Naive thymus-derived CD4-positive, alpha-beta T cell (primary cell): ENCODE measurements at places on chromosomes 5 and 9.

DNA sequence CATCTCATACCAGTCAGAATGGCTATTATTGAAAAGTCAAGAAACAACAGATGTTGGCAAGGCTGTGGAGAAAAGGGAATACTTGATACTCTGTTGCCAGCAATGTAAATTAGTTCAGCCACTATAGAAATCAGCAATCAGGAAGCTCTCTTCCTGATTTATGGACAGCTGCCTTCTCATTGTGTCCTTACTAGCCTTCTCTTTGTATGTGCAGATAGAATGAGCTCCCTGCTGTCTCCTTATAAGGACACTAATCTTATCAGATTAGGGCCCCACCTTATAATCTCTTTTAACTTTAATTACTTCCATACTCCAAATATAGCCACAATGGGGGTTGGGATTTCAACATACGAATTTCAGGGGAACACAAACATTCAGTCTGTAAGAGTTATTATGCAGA is 38.0 kb downstream of the KCNV2 start:
- no peak for DNase-seq
- no peaks in the 10 kb centered on the region for H3K36me3 ChIP-seq
- no peak overlapping the region for H3K4me3 ChIP-seq
- no peaks in the 10 kb centered on the region for H3K4me1 ChIP-seq

DNA sequence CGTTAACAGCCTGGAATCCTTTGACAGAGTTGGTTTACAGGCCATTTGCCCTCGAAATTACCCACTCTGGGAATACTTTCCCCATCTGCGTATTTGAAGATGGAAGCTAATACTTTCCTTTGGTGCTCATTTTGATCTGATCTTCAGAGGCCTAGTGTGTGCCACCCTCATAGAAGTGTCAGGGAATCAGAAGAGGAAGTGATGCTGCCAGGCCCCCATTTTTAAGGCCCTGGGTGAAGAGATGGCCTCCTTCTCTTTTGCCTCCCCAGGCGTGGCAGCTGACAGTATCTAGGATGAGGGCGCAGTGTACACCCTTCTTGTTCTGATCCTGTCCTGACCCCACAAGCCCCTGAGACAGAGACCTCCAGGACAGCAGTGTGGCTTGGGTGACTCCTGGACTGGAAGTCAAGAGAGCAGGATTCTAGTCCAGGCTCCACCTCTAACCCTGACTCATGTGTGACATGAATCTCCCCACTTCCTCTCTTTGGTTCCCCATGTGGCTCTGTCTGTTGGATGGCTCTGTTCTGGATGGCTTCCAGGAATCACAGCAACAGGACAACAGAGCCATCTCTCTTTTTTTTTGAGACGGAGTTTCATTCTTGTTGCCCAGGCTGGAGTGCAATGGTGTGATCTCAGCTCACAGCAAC is 27.8 kb downstream of the CSF1R start:
- no peak for DNase-seq
- no peaks in the 10 kb centered on the region for H3K4me1 ChIP-seq
- peaks cover 4% of the 10 kb centered on the region for H3K36me3 ChIP-seq
- H3K4me3 ChIP-seq, result no peak overlapping the region
- no peaks in the 10 kb centered on the region for H3K27me3 ChIP-seq

DNA sequence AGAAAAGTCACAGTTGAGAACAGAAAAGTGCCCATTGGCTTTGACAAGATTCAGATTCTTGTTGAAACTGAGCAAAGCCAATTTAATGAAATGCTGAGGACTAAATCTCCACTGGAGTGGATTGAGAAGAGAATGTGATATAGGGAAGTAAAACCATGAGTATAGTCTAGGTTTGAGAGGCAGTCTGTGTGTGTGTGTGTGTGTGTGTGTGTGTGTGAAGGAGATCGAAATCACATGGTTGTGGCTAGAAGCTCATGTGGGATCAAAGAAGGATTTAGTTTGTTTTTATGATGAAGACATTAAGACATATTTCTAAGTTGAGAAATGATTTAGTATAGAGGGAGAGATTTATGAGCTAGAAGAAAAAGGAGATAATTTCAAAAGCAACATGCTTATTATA is 275.7 kb upstream of the DAB2 start:
- H3K4me3 ChIP-seq, result no peak overlapping the region
- H3K27ac ChIP-seq, result no peak overlapping the region
- no peak for DNase-seq
- H3K36me3 ChIP-seq, result no peaks in the 10 kb centered on the region

GRCh38 chr9:76271755-76272154 is 122.5 kb downstream of the RFK start:
- no peaks in the 10 kb centered on the region for H3K36me3 ChIP-seq
- no peaks in the 10 kb centered on the region for H3K27me3 ChIP-seq
- DNase-seq, result no peak
- H3K4me3 ChIP-seq, result no peak overlapping the region
- no peaks in the 10 kb centered on the region for H3K4me1 ChIP-seq

DNA sequence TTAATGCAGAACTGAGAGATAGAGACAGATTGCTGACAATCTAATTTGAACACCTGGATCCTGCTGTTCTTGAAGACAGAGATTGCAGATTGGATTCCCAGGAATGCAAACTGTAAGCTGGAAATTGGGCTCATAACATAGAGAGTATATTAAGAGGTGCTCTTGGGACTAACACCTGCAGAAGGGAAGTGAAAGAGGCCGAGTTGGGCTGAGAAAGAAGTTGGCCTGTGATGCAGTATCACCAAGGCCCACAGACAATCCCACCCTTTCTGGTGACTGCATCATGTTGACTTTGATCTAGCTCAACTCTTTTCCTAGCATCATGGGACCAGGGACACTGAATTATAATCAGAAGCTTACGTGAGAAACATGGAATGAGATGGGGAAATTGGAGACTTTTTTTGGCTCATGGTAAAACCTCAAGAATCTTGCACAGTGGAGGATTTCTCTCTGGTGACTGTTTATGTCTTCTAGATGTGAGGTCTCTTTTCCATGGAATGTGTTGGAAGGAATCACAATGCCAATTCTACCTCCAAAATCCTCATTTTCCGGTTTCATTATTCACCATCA is 36.5 kb upstream of the NUDT12 start:
- H3K27ac ChIP-seq, result no peak overlapping the region
- no peaks in the 10 kb centered on the region for H3K36me3 ChIP-seq
- H3K27me3 ChIP-seq, result no peaks in the 10 kb centered on the region
- no peaks in the 10 kb centered on the region for H3K4me1 ChIP-seq
- DNase-seq, result no peak

- peaks cover 29% of the 10 kb centered on the region for H3K36me3 ChIP-seq
- H3K27ac ChIP-seq, result peak overlapping the region; percentile 84
- H3K4me3 ChIP-seq, result no peak overlapping the region
- no peaks in the 10 kb centered on the region for H3K27me3 ChIP-seq
- no peak for DNase-seq
Measured at GRCh38 chr9:127949827-127950512, 12.3 kb upstream of the DPM2 start.

DNA sequence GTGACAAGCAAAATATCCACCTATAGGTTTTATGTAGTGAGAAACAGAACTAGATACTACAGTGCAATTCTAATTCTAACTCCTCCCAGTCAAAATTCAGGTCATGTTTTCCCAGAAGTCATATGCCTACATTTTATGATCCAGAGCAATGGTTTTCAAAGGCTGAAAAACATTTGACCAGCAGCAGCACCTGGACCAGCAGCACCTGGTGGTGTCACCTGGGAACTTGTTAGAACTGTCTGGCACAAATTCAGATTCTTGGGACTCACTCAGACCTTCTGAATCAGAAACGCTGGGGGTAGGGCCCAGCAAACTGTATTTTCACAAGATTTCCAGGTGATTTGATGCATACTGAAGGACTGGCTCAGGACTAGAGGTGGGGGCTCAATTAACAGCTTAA is 367.7 kb upstream of the RFX3 start:
- DNase-seq, result no peak
- no peaks in the 10 kb centered on the region for H3K27me3 ChIP-seq
- no peak overlapping the region for H3K4me3 ChIP-seq
- H3K4me1 ChIP-seq, result no peaks in the 10 kb centered on the region
- no peaks in the 10 kb centered on the region for H3K36me3 ChIP-seq
- no peak overlapping the region for H3K27ac ChIP-seq

DNA sequence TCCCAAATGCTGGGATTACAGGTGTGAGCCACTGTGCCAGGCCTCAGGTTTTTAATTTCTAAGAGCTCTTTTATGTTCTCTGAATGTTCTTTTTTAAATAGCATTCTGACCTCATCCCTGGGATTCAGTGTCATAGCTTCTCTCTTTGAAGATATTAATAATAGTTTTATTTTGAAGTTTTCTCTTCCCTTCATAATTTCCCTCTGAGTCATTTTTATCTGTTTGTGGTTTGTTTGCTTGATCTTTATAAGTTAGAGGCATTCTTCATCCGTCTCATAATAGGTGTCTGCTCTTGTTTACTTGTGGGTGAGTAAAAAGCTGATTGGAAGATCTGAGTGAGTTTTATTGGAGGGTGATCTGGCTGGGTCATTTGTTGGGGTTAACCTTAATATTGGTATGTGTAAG is 12.5 kb upstream of the MAMDC2 start:
- H3K4me1 ChIP-seq, result no peaks in the 10 kb centered on the region
- H3K27ac ChIP-seq, result no peak overlapping the region
- no peaks in the 10 kb centered on the region for H3K36me3 ChIP-seq
- no peak overlapping the region for H3K4me3 ChIP-seq

GRCh38 chr5:180456792-180457191 is 37.4 kb upstream of the CNOT6 start:
- H3K27ac ChIP-seq, result no peak overlapping the region
- no peak for DNase-seq
- H3K4me1 ChIP-seq, result no peaks in the 10 kb centered on the region

DNA sequence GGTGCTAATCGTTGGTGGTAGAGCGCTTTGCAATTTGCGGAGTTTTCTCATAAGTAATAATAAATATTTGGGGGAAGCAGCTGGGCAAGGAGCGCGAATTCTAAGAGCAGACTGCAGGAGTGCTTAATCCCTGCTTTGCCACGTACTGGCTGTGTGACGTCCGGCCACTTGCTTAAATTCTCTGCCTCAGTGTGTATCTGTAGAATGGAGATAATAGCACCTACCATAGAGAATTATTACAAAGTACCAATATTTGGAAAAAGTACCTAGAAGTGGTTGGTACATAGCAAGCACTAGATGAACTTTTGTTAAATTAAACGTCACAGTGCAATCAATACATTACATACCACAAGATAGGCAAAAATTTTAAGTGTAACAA is 598 bp upstream of the TMED7 start:
- H3K4me3 ChIP-seq, result peak overlapping the region; percentile 93
- peaks cover 2% of the 10 kb centered on the region for H3K36me3 ChIP-seq
- peak overlapping the region; percentile 83 for H3K27ac ChIP-seq
- no peaks in the 10 kb centered on the region for H3K27me3 ChIP-seq
- peaks cover 20% of the 10 kb centered on the region for H3K4me1 ChIP-seq
- DNase-seq, result no peak

- H3K4me3 ChIP-seq, result no peak overlapping the region
- H3K36me3 ChIP-seq, result no peaks in the 10 kb centered on the region
- no peak overlapping the region for H3K27ac ChIP-seq
Measured at GRCh38 chr9:91131433-91131839, 230.3 kb downstream of the AUH start.

- no peak for DNase-seq
- H3K4me3 ChIP-seq, result no peak overlapping the region
- H3K27ac ChIP-seq, result no peak overlapping the region
- no peaks in the 10 kb centered on the region for H3K27me3 ChIP-seq
Measured at GRCh38 chr5:137016783-137017324, 482.3 kb downstream of the SPOCK1 start.

DNA sequence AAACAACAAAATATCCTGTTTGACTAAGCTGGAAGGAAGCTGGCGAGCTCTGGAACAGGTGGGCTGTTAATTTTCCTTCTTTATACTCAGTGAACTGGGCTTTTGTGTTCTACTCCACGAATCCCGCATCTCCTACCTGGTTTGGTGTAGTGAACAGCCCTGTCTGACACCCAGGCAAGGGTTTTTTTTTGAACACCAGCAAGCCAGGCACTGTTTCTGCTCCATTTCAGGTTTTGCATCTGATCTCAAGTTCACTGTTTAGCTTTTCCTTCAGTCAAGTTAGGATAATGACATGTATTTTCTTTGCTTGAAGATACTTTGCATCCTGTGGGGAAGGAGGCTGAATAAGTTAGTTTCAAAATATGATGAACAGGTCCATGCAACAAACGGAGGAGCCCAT is 204.5 kb downstream of the SEMA6A start:
- H3K27me3 ChIP-seq, result no peaks in the 10 kb centered on the region
- no peak overlapping the region for H3K4me3 ChIP-seq
- H3K4me1 ChIP-seq, result no peaks in the 10 kb centered on the region
- no peaks in the 10 kb centered on the region for H3K36me3 ChIP-seq
- no peak overlapping the region for H3K27ac ChIP-seq
- no peak for DNase-seq

GRCh38 chr5:4375640-4376039 is 764.5 kb upstream of the ADAMTS16 start:
- no peak overlapping the region for H3K27ac ChIP-seq
- H3K4me3 ChIP-seq, result no peak overlapping the region
- no peaks in the 10 kb centered on the region for H3K36me3 ChIP-seq

- no peaks in the 10 kb centered on the region for H3K27me3 ChIP-seq
- no peaks in the 10 kb centered on the region for H3K36me3 ChIP-seq
- no peaks in the 10 kb centered on the region for H3K4me1 ChIP-seq
- no peak for DNase-seq
- H3K4me3 ChIP-seq, result no peak overlapping the region
Measured at GRCh38 chr9:70504834-70505233, 90.4 kb upstream of the KLF9 start.

GRCh38 chr9:99607842-99608448 is 213.7 kb upstream of the NR4A3 start:
- no peak overlapping the region for H3K27ac ChIP-seq
- no peaks in the 10 kb centered on the region for H3K4me1 ChIP-seq
- no peak overlapping the region for H3K4me3 ChIP-seq
- no peaks in the 10 kb centered on the region for H3K36me3 ChIP-seq

- no peaks in the 10 kb centered on the region for H3K27me3 ChIP-seq
- H3K27ac ChIP-seq, result no peak overlapping the region
- no peak overlapping the region for H3K4me3 ChIP-seq
- DNase-seq, result no peak
- H3K36me3 ChIP-seq, result no peaks in the 10 kb centered on the region
Measured at GRCh38 chr5:68378204-68378820, 162.8 kb downstream of the PIK3R1 start.

GRCh38 chr5:113232221-113232620 is 202.6 kb downstream of the TSSK1B start:
- no peak overlapping the region for H3K27ac ChIP-seq
- H3K4me3 ChIP-seq, result no peak overlapping the region
- no peaks in the 10 kb centered on the region for H3K27me3 ChIP-seq

GRCh38 chr5:10162468-10162867 is 87.2 kb downstream of the ATPSCKMT start:
- no peaks in the 10 kb centered on the region for H3K36me3 ChIP-seq
- H3K4me3 ChIP-seq, result no peak overlapping the region
- no peak overlapping the region for H3K27ac ChIP-seq
- no peaks in the 10 kb centered on the region for H3K27me3 ChIP-seq
- H3K4me1 ChIP-seq, result no peaks in the 10 kb centered on the region

- H3K27ac ChIP-seq, result no peak overlapping the region
- DNase-seq, result no peak
- H3K4me1 ChIP-seq, result no peaks in the 10 kb centered on the region
- H3K4me3 ChIP-seq, result no peak overlapping the region
Measured at GRCh38 chr5:159218595-159219023, 9.3 kb upstream of the RNF145 start.
